ENCODE measurements at places on chromosomes 3 and 15. TPM values are rescaled to one million over a fixed set of nuclear protein-coding genes. Genes with fewer than 3 reads are reported as not detected.
A peak's percentile ranks its signal among the peaks of the same experiment; 100 is the strongest.

- DNase-seq, result no peak
Observed at GRCh38 chr3:131701153-131701770, 198.5 kb upstream of the MRPL3 start.

DPP8 gene
- 29.7 TPM for polyA plus RNA-seq

- no peak for DNase-seq
Observed at GRCh38 chr15:34730701-34731100, 24.1 kb downstream of the GJD2 start.

IL17RD gene
- 10.7 TPM for polyA plus RNA-seq

DNA sequence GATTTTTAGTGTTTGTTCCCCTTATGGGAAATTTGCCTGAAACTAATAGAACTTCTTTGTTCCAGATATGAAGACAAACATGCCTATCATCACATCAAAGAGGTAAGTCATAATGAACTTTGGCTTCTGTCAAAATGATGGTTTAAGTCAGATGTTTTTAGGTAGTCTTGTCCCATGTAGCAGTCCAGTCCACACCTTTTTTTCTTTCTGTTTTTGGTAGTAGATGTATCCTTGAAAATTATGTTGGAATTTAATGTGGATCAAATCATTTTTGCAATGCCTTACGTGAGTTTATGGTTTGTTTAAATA, 12.1 kb downstream of the TSEN2 start:
- no peak for DNase-seq

GTPBP8 gene
- polyA plus RNA-seq, result 22.0 TPM

SPTSSB gene
- 14.9 TPM for polyA plus RNA-seq

RYR3 gene
- polyA plus RNA-seq, result 6.2 TPM

GRCh38 chr3:72560846-72561675, 287.2 kb downstream of the SHQ1 start:
- no peak for DNase-seq

DNA sequence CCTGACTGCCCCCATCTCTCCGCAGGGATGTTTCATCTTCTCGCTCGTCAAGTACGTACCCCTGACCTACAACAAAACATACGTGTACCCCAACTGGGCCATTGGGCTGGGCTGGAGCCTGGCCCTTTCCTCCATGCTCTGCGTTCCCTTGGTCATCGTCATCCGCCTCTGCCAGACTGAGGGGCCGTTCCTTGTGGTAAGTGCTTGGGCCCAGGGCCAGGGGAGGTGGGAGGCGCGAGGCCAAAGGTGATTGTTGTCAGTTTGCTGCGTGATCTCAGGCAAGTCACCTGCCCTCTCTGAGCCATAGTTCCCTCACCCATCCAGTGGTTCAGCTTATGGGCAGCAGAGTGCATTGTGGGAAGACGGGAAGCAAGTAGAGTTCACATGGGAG, 58.5 kb downstream of the GRIP2 start:
- DNase-seq, result no peak

PCLAF gene
- 25.5 TPM for polyA plus RNA-seq

RARRES1 gene
- polyA plus RNA-seq, result 91.7 TPM

CCR3 gene
- polyA plus RNA-seq, result 0.12 TPM

MORC1 gene
- polyA plus RNA-seq, result not detected

- no peak for DNase-seq
Observed at GRCh38 chr3:42702982-42703694, 540 bp upstream of the HHATL start.

SMCO1 gene
- 0.09 TPM for polyA plus RNA-seq

DGKG gene
- 4.4 TPM for polyA plus RNA-seq

- no peak for DNase-seq
Observed at GRCh38 chr15:72818632-72819031, 35.1 kb upstream of the ADPGK start.

SNTN gene
- 19.2 TPM for polyA plus RNA-seq

DNA sequence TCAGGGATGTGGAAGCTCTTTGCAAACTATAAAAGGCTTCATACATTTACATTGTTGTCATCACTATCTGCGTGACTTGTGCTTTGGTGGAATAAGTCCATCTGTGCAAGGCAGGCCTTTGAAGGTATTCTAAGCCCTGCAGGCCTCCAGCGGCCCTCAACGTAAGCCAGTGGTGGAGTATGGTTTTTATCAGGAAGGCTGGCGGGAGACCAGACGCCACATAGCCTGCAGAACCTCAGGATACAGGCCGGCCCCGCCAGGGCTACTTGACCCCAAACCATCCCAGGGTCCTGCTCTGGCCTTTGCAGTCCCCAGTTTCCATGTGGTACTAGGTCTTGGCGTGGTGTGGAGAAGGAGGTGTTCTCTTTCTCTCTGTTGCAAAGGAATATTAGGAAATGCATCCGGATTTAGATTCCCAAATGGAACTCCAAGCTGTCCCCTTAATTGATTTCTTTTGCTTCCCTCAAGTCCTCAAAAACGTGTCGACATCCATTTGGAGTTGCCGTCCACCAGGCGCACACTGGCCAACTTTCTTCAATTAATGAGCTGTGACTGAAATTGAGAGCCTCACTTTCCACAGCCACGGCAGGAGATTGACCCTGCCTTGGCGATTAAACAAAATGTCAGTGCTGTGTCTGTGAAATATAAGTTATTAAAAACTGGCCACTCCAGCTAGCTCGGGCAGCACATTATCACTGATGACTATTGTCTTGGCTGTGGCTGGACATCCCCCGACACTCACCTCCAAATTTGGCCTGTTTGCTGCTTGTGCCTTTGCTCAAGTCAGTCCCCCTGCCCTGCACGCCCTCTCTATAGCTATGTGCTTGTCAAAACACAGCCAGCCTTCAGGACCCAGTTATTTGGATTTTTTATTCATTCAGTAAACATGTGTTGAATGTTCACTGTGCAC, 239.8 kb upstream of the TLE3 start:
- peak; percentile 87 for DNase-seq

- DNase-seq, result no peak
Observed at GRCh38 chr3:74315291-74315690, 299.2 kb downstream of the CNTN3 start.

FGF7 gene
- polyA plus RNA-seq, result 19.7 TPM

GRCh38 chr3:43583481-43583880, 38.3 kb downstream of the ANO10 start:
- no peak for DNase-seq

MEIS2 gene
- 39.8 TPM for polyA plus RNA-seq

DNA sequence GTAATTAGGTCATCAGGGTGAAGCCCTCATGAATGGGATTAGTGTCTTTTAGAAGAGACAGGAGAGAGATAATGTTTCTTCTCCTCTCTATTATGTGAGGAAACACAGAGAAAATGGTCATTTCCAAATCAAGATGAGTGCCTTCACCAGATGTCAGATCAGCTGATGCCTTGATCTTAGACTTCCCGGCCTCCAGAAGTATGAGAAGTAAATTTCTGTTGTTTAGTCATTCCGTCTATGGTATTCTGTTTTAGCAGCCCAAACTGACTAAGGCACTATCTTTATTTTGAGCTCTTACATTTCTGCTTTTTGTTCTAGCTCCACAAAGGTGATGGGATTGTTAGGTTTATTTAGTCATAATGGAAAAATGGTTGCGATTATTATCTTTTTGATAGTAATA, 273.2 kb upstream of the GADL1 start:
- no peak for DNase-seq

MPI gene
- 59.0 TPM for polyA plus RNA-seq

GRCh38 chr15:89141885-89142284, 53.6 kb downstream of the ABHD2 start:
- no peak for DNase-seq

CPA3 gene
- 0.39 TPM for polyA plus RNA-seq

Data from right lung (tissue), 10 donors.